ENCODE measurements at places on chromosomes 5 and 9.

- no peak for DNase-seq
Measured at GRCh38 chr9:99305820-99306811, 84.0 kb downstream of the SEC61B start.

GRCh38 chr9:116287721-116288120 is 134.1 kb downstream of the PAPPA start:
- no peak for DNase-seq

DNA sequence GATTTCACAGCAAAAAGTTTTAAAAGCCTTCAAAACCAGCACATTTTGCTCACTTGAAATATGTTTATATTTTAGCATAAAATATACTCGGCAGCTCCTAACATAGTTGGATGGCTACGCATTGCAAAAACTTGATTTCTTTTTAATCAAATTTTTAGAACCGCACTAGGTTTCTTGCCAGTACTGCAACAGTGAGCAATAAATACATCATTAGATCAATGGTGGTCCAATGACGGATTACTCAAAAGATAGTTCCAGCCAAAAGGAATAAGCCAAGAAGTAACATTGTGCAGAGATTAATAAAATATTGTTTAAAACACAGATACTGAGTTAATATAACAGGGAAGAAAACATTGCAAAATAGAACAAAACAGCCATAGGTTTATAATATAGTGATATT is 5.5 kb downstream of the MARCHF3 start:
- DNase-seq: no peak

GRCh38 chr5:15383469-15383868 is 116.5 kb upstream of the FBXL7 start:
- DNase-seq: no peak

DNA sequence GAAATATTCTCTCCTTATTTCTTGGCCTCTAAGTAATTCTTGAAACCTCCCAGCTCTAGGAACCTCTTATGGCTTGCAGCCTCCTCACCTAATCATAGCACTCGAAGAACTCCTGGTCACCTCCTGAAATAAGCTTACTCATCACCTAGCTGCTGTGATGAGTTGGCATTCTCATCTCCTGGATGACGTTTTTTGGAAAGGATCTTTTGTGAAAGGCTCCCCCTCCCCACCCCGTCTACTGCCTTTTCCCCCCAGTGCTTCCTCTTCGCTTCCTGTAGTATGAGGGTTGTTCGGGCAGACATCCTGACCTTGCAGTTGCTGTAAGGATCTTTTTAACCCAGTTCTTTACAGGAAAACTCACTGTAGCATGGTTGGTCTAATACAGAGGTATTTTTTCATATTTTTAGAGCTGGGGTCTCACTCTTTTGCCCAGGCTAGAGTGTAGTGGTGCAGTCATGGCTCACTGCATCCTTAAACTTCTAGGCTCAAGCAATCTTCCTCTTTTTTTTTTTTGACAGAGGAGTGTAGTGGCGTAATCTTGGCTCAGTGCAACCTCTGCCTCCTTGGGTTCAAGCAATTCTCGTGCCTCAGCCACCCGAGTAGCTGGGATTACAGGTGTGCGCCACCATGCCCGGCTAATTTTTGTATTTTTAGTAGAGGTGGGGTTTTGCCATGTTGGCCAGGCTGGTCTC is 41.8 kb downstream of the ARHGAP26 start:
- DNase-seq: no peak

GRCh38 chr9:90874194-90874593 is 72.6 kb downstream of the SYK start:
- DNase-seq: no peak

DNA sequence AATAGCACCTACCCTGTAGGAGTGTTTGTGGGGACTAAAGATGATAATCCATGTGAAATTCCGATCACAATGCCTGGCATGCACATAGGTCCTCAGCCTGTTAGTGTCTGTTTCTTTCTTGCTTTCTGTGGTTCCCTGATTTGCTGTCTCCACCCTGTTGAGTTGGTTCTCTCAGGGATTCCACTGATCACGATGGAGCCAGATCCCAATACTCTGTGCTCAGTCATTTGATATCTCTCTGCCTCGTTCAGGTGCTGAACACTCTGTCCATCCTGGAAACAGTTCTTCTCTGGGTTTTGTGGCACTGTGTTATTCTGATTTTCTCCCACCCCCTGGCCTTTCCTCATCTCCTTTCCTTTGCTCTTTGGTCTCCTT is 60.8 kb downstream of the ARHGAP26 start:
- DNase-seq: no peak

GRCh38 chr9:83431101-83432060 is 106.8 kb downstream of the FRMD3 start:
- DNase-seq: no peak

DNA sequence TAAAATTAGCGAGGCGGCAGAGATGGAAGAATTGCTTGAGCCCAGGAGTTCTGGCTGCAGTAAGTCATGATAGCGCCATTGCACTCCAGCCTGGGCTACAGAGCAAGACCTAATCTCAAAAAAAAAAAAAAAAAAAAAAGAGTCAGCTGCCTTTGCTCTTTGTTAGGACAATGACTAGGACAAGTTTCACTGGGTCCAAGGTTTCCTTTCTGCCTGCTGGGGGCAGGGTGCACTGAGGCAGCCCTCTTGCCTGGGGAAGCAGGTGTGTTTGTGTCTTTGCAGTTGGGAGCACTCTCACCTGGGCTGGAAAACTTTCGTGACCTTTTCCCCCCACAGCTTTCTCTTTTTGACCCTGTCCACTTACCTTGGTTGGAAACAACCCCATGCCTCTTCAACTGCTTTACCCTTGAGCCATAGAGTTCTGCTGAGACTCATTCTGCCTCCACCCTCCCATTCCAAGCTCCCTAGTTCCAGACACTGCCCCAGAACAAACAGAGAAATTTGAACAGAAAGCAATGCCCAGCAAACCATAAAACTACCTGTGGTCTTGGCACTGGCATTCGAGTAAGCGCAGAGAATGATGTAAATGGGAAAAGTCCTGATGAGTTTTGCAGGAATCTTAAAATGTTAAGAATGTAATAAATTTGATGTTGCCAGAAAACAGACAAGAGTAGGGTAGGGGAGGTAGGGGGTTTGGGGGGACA is 17.0 kb upstream of the MYO10 start:
- no peak for DNase-seq

DNA sequence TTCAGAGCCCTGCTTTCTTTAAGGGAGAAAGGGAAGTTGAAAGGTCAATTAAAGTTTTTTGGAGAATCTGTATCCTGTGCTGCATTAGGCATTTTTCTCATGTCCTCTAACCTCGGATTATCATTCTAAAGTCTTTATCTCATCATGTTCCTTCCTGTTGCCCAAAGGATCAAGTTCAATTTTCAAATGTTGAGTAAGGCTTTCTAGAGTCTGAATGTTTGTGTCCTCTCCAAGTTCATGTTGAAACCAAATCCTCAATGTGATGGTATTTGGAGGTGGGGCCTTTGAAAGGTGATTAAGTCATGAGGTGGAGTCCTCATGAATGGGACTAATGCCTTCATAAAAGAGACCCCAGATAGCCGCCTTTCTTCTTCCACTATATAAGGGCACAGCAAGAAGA is 20.2 kb upstream of the TNC start:
- DNase-seq: no peak

- DNase-seq: no peak
Measured at GRCh38 chr9:79857188-79857587, 285.4 kb downstream of the TLE4 start.

- DNase-seq: no peak
Measured at GRCh38 chr9:109517901-109518377, 19.8 kb upstream of the PTPN3 start.

Measured in mesothelial cell of epicardium (in vitro differentiated cells).